ENCODE measurements at places on chromosomes 1 and 21.
A peak's percentile ranks its signal among the peaks of the same experiment; 100 is the strongest.

DNA sequence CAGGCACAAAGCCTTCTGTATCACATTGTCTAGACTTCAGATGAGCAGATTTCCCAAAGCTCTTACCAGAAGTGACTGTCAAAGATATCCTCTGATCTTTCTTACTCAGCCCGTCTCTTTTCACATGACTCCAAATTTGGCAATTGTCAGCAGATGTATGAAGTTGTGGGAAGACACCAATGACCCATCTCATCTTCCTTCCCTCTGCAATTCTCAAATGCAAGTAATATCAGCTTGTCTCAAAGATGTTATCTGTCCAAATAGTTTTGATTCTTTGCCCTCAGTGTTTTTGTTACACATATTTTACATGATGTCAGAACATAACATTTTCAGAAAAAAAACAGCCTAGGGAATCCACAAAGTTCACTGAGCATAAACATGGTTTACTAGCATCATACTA is 45.1 kb upstream of the RGS2 start:
- no peak for DNase-seq

DNA sequence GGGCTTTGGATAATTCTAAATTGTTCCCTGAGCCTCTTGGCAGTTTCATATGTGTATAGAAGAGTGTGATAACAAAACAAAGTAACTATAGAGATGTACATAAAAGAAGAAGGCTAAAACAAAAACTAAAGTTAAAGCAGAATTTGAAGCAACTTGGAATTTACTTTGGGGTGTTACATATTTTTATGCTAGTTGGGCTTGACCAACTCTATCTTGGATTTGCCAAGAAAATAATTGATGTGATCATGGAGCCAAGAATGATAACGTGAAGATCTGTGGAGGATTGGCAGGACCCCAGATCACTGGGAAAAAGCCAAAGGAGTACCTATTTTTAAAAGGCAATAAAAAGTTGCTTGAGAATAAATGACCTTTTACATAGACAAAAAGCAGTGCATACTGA is 206.9 kb downstream of the LMO4 start:
- no peak for DNase-seq

GRCh38 chr1:244887281-244887680 is 22.9 kb upstream of the HNRNPU start:
- no peak for DNase-seq

DNA sequence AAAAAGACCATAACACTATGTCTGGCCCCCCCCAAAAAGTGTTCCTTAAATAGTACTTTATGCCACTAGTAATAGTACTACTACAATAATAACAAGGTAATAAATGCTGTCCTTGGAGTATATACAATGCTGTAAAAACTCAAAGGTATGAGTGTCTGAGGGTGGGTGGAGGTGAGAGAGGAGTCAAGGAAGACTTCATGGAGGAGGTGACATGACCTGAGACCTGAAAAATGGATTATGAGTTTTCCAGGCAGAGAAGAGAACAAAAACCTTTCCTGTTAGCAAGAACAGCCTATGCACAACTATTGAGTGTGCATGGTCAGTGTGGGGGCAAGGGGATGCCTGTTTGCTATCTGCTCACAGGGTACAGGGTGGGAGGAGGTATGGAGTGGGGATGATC is 290.2 kb upstream of the USP24 start:
- DNase-seq = no peak

DNA sequence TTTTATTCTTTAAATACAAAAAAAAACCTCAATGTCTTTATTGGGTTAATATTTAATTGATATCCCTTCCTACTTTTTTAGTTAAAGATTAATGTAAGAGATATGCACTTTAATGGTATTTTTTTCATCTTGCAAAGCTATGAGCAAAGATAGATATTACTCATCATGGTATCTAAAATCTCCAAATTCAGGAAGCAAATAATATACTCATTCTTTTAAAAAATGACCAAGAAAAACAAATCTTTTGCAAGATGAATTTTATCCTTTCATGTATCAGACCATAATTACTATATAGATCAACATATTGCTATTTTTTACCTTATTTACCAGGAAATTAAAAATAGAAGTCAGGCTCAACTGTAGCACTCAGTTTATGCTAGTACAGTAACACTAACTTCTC is 330.4 kb downstream of the KCNT2 start:
- DNase-seq = no peak

GRCh38 chr1:153402226-153402625 is 11.4 kb upstream of the S100A8 start:
- no peak for DNase-seq

- no peak for DNase-seq
Measured at GRCh38 chr1:29798699-29799566, 562.6 kb downstream of the PTPRU start.

DNA sequence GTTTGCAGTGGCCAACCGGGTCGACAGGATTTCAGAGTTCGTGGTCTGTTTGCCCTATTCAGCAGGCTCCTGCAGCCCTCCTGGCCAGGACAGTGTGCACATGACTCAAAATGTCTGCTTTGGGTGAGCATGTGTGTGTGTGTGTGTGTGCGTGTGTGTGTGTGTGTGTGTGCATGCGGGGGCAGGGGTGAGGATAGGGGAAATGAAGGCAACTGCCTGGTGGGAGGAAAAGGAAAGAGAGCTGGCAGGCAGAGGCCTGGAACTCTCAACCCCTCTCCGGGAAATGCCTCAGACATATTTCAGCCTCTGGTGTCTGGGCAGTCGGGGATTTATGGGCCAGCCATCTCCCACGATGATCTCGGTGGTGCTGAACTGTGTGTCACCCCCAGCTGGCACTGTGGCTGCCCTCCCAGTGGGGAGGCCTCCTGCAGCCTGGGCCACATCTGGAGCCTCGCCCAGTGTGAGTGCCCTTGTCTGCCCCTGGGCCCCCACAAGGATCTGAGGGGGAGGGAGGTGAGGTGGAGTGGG is 15.2 kb downstream of the CDCP2 start:
- no peak for DNase-seq

DNA sequence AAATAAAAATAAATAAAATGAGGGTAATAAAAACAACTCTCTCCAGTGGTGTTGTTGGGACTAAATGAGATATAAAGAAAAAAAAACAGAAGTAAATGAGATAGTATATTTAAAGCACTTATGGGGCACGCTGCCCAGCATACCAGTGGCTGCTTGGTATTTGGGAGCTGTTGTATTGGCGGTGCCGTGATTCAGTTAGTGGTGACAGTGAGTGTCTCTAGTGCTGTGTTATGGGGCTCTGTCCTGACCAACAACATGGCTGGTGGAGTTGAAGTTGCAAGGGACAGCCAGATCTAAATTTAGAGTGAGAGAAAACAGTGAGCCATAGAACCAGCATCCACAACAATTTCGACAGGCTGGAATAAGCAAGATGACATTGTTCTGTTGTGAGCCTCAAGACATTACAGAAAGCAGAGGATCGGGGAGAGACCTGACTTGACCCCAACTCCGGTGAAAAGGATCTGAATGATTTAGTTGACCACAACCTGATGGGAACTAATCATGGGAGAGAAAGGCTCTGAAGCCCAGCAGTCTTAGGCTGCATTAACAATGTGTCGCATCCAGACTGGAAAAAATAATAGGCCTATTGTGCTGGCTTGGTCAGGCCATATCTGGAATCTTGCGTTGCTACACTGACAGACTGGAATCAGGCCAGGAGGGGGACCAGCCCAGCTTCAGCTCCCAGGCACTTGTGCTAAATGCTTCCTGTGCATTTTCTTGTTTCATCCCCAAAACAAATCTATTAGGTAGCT is 2.4 kb upstream of the MFSD2A start:
- no peak for DNase-seq

- DNase-seq = no peak
Measured at GRCh38 chr1:165843304-165843703, 15.9 kb downstream of the UCK2 start.

- no peak for DNase-seq
Measured at GRCh38 chr1:150549496-150550221, 451 bp downstream of the ADAMTSL4 start.

GRCh38 chr1:161182214-161182613 is 4.9 kb upstream of the B4GALT3 start:
- DNase-seq = peak; percentile 91

DNA sequence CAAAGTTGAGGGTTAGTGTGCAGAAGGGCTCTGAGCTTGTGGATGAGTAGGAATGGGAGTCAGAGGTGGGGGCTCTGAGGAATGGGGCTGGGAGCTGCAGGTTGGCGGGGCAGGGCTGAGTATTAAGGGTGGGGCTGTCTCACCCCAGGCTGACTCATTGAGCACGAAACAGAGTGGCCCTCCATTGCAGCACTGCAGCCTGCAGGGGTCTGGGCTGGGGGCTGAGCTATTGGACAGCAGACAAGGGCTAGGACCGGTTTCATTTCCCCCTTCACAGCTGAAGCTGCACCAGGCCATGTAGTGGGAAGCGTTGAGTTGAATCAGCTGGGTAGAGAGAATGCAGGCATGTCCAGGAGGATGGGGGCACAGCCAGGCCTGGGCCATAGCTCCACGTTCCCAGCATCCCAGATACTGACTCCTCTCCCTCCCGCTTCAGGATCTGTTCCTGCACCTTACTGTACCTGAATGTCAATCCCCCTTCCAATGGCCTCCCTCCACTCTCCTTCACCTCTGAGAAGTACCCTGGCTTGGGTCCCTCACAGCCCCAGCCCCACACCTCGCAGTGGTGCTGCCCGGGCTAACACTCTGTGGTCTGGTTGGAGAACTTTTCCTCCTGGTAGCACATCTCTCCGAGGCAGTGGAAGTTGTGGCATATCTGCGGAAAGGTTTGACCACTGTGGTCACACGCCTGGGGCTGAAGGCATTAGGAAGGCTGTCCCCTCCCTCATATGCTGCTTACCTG is 4.4 kb upstream of the INPP5B start:
- no peak for DNase-seq

DNA sequence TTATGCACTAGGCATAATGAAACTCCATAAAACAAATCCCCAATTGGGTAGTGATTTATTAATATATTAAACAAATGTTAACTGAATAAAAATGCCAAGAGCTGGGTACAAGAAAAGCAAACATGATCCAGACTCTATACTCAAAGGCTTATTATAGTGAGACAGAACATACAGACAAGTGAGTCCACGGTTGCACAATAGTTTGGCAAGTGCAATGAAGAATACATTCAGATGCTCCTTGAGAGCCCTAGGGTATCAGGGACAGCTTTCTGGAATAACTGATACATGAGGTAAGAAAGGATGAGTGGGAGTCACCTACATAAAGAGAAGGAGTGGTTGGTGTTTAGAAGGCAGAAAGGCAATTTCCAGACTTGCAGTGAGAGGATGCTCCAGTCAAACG is 85.1 kb downstream of the VAV3 start:
- DNase-seq = no peak
